Suppressor macrophage treated with lipopolysaccharide for 4 hours (primary cell): ENCODE measurements at places on chromosomes 5 and 9.

DNA sequence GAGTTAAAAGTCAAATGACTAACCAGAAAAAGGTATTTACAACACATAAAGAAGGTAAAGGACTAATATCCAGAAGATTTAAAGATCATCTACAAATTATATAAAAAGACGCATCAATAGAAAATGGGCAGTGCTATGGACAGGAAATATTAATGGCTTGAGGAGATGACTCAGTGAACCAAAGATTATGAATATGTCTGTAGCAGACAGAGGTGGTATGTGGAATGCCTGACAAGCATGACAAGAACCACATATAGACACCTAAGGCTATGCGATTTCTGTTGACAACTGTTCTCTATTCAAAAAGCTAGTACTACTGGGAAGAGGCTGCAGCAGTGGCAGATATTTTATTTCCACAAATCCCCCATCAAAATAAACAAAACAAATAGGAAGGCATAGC lies 177.0 kb upstream of the SH3GL2 start:
- DNase-seq, result no peak

DNA sequence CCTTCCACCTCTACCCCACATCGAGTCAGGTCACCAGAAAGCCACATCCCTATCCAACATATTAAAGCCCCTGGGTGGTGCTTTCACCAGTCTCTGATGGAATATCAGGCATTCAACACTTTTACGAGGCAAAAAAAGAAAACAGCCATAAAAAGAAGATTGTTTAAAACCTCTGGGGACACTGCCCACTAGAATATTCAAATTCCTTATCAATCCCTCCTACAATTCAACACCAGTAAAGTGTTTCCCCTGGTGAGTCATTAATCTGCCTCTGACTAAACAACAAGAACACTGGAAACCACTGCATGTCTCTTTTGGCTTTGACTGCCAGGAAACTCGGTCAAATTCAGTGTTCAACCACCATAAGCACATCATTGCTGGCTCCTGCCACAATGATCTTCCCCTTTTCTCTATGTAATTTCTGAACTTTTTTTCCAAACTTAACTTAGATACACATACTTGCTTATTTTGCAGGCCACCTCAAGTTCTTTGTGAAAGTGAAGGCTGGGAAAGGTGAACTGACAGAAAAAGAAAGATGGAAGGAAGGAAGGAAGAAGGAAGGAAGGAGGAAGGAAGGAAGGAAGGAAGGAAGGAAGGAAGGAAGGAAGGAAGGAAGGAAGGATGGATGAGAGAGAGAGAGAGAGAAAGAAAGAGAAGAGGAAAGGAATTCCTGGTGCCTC lies 105.3 kb downstream of the PAX5 start:
- peak; percentile 51 for DNase-seq

- peak; percentile 8 for DNase-seq
Measured at GRCh38 chr5:18299166-18299565, 664.9 kb downstream of the TAF11L14 start.

DNA sequence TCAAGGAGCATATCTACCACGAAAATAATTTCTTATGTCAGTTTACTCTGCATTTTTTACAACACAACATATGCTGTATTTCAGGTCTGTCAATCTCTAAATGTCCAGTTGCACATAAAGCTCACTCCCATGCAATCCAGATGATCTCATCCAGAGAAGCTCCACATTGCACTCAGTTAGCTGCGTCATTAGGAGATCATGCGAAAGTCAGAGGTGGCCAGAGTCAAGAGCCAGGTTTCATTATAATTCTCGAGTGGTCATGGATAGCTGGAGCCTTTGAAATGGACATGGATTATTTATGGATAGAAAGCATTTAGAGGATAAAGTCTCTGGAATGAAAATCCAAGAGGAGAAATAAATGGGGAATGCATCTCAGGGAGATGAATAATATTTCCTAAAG lies 232.3 kb downstream of the GAS1 start:
- no peak for DNase-seq

- no peak for DNase-seq
Measured at GRCh38 chr9:14273696-14274121, 40.2 kb downstream of the NFIB start.

DNA sequence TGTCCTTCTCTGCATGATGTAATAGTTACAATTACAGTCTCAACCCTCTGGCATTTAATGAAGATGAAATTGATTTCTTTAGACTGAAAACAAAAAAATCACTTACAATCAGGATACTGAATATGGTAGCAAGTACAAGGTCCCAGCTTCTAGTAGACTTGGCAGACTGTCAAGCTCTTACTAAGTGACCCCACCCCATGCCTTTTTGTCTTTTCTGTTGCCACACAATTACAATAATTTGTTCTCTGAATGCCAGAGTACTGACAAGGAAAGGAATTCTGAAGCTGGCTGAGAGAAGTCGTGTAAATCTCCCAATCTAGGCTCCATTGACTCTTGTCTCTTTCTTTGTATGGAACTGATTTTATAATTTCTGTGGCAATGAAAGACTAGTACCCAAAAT lies 154.2 kb downstream of the TMC1 start:
- no peak for DNase-seq

GRCh38 chr9:118992813-118993794 lies 376.1 kb downstream of the BRINP1 start:
- no peak for DNase-seq

DNA sequence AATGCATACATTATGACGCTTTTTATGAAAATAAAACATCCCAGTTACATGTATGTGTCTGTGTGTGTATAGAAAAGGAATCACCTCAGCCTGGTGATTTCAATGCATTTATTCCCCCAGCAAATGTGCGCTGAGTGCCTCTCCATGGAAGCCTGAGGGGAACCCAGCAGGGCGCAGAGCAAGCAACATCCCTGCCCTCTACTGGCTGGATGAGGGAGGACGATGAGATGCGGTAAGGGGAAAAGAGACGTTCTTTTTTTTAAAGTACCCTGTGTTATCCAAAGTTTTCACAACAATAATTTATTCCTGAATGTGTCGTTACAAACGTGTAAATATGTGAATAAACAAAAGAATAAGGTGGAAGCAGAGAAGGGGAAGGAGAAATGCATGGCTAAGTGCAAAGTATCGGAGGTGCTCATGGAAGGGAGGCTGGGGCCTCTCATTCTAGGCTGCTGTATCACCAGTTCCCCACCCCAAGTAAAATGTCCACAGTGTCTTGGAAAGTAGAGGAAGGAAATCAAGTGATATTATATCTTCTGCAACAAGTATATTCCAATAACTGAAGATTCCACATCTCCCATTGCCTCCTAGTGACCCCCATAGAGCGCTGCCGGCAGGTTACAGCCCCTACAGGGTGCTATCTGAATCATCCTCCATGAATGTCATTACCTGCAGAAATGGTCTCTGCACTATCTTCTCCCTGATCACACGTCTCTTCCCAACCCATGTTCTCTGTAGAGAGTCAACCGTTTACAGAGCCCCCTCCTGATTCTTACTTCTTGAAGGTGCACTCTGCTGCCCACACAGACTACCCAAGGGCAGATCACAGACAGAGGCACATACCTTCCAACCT lies 13.0 kb upstream of the ABLIM3 start:
- peak; percentile 41 for DNase-seq

DNA sequence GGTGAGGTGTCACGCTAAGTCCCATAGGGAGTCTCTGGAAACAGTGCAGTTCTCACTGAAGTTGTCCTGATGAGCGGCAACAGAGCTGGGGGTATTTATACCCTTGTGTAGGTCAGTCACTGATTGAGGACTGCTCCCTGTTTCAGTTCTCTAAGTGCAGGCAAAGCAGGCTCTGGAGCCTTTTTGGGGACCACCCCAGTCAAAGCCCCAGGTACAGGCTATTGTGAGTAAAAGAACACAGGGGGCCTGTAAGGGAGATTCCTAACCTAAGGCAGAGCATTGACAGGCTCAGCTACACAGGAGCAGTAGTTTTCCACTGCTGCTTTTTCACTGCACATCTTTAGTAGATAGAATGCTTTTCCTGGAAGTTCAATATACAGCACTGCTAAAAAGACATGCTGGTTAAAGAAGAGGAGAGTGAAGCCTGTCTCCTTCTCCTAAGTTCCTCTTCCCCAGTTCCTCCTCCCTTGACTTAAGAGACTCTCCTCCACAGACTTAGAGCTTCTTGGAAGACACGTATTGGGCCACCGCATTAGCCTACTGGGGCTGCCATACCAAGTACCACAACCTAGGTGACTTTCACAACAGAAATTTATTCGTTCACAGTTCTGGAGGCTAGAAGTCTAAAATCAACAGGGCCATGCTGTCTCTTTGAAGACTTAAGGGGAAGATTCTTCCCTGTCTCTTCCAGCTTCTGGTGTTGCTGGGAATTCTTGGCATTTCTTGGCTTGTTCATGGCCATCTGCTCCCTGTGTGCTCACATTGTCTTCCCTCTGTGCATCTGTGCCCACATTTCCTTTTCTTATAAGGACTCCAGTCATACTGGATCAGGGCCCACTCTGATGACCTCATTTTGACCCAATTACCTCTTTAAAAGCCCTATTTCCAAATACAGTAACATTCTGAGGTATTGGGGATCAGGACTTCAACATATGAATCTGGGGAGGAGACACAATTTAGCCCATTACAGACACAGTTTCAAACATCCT lies 221.0 kb downstream of the ESM1 start:
- DNase-seq, result peak; percentile 29

- DNase-seq, result peak; percentile 78
Measured at GRCh38 chr5:66840511-66841013, 244.4 kb downstream of the MAST4 start.

- DNase-seq, result no peak
Measured at GRCh38 chr5:72079288-72079687, 28.0 kb upstream of the MAP1B start.
